DMS79 (cell line): ENCODE measurements at places on chromosomes 2 and 18.

DNA sequence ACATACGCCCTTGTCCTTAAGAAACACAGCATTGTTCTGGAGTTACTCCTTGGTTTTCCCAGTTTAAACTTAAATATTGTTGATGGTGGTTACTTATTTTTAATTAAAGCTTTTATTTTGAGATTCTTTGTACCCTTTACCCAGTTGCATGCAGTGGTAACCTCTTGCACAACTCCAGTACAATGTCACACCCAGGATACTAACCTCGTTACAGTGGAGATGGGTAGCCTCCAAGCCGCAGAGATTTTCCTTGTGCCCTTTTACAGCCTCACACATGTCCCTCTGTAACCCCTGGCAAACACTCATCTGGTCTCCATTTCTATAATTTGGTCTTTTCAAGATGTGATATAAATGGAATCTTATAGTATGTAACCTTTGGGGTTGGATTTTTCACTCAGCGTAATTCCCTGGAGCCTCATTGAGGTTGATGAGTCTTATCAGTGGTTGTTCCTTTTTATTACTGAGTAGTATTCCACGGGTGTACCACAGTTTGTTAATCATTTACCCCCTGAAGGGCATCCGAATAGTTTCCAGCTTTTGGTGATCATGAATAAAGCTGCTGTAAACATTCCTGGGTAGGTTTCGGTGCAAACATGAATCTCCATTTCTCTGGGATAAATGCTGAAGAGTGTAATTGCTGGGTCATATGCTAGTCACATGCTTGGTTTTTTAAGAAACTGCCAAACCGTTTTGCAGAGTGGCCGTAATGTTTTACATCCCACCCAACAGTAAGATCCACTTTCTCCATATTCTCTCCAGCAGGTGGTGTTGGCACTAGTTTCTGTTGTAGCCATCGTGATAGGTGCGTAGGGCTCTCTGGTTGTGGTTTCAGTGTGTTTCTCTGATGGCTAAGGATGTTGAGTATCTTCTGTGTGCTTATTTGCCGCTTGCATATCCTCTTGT, 68.6 kb downstream of the DGKD start:
- DNase-seq: no peak

- no peak for DNase-seq
Measured at GRCh38 chr18:72114801-72115594, 429.1 kb downstream of the CBLN2 start.

DNA sequence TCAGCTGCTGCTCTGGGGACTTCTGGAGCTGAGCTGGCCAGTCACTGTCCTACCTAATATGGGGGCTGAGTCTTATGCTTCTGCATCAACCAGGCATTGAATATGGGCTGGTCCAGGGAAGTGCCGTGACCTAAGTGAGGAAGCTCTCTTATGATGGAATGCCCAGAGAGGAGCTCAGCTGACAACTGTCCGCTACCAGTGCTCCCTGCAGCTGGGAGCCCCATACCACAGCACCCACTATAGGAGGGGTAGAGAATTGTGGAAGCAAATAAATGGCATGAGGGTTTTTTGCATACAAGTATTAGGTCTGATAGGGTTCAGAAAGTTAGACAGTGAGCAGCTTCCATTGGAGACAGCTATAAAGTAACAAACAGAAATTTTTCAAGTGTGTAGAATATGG, 4.5 kb downstream of the TIMM21 start:
- DNase-seq: no peak

- no peak for DNase-seq
Measured at GRCh38 chr2:56231361-56231760, 47.6 kb downstream of the CCDC85A start.

DNA sequence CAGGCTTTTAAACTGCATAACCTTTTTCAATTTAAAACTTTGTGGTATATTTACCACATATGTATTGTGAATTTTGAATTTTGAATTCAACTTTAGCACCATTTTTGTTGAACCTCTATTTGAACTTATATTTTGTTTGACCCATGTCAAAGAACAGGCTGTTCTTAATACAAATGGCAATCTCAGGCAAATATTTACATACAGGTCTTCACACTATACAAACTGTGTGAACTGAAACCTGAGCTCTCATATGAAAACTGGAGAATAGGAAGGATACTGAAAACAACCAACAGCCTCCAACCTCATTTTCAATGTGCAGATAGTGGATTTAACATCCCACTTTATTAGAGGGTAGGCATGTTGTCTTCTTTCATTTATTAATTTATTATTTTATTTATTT, 491.8 kb downstream of the KCNJ3 start:
- DNase-seq: no peak

DNA sequence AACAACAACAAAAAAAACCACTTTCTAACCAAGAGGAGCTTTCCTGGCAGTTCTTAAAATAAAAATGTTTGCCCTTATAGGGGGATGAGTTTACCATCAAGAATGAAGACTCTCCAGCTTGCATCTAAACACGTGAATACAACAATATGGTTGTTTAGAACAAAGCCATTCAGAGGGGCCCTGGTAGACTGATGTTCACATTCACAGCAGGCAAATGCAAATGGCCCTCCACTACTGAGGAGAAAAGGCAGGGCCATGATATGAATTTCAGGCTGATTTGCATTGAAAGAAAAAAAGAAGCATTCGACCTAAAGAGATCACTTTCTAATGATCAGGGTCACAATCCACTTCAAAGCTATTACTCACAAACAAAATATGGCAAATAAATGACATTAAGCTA, 65.3 kb upstream of the OTOS start:
- DNase-seq: no peak

DNA sequence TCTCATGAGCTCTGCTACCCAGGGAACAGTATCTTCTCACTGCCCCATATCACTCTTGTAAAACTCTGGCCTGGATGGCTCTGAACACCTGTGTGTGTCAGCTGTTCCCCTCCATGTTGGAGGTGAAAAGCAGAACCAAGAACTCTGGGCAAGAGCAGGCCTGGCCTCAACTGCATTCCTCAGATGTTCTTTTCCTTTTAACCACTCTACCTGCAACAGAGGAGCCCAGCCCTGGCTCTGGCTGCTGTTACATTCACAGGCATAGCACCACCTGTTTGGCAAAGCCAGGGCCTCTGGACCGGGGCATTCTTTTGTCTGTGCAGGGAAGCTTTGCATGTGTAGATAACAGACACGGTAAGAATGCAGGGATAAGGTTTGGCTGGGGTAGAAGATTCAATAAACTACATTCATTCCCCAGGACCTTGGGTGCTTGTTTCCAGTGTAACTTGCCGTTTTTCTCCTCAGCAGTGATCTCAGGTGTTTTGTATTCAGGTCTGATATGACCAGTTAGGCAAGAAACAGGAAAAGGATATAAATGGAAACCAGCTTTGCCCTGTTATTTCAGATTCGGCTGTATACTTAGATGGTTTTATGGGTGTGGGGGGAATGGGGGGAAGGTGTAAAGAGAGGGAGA, 95.1 kb downstream of the SPTBN1 start:
- DNase-seq: no peak

DNA sequence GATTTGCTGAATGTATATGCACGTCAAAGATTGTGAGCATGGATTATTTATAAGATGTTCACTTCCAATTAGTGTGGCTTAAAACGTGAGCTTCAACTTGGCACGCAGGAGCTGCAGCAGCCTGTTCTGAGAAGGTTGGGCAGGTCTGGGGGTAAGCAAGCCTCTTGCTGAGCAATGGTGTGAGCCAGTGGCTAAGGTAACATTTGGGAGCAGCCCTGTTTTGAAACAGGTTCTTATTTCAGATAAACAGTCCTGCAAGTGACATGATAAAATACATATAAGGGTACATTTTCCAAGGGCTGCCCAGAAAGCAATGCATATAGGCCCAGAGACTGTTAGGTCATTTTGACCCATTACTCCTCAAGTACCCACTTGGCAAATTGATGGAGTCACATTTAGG, 415.3 kb downstream of the ZNF521 start:
- no peak for DNase-seq

DNA sequence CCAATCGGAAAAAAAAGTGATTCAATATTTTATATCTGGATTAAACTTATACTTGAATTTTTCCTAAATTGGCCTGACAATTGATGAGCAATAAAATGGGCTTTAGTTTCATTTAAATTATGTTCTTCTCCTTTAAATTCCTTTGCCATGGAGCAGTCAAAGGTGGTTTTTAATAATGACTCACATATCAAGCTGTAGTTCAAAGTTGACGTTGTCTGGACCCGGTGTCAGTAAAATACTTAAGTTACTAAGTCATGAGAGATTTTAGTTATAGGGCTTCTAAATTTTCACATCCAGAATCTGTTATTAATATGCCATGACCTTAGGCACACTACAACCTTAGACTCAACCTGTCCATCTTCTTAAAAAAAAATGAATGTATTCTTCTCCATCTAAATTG, 62.5 kb downstream of the CDH2 start:
- DNase-seq: no peak

DNA sequence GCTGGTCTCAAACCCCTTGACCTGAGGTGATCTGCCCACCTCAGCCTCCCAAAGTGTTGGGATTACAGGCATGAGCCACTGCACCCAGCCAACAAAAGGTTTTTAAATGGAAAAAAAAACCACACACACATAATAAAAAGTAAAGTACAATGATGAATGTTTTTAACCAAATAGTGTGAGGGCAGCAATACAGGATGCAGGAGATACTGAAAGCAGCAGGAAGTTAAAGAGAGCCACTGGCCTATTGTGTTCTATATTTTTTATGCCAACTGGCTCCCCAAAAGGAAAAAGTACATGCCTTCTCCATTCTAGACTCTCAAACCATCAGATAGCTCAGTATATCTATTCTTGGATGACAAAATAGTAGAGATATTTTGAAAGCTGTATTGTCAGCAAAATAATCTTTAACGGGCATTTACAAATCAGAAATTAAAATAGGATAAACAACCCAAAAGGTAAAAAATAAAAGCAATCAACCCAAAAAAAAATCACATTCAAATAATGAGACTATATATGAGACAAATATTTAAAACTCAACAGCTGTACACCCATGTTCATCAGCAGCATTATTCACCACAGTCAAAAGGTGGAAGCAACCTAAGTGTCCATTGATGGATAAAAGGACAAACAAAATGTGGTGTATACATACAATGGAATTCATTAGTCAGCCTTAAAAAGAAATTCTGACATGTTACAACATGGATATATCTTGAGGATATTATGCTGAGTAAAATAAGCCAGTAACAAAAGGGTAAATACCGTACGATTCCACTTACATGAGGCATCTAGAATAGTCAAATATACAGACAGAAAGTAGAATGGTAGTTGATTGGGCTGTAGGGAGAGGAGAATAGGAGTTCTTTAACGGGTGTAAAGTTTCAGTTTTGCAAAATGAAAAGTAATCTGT, 26.2 kb downstream of the GPATCH11 start:
- no peak for DNase-seq

GRCh38 chr2:238305092-238305862, 15.0 kb upstream of the TRAF3IP1 start:
- DNase-seq: no peak

DNA sequence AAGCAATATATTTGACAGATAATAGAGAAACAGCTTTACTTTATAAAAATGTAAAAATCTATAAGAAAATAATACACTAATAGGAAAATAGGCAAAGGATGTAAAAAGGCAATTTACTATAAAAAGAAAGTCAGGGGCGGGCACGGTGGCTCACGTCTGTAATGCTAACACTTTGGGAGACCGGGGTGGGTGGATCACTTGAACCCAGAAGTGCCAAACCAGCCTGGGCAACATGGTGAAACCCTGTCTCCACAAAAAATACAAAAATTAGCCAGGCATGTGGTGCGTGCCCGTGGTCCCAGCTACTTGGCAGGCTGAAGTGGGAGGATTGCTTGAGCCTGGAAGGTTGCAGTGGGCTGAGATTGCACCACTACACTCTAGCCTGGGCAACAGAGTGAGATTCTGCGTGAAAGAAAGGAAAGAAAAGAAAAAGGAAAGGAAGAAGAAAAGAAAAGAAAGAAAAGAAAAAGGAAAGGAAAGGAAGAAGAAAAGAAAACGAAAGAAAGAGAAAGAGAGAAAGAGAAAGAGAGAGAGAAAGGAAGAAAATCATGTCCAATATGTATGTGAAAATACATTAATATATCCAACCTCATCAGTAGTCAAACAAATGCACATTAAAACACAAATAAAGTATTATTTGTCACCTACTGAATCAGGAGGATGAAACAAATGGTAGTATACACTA, 65.1 kb downstream of the ADD2 start:
- DNase-seq: no peak

GRCh38 chr18:51522338-51522737, 324.9 kb upstream of the MEX3C start:
- DNase-seq: no peak

DNA sequence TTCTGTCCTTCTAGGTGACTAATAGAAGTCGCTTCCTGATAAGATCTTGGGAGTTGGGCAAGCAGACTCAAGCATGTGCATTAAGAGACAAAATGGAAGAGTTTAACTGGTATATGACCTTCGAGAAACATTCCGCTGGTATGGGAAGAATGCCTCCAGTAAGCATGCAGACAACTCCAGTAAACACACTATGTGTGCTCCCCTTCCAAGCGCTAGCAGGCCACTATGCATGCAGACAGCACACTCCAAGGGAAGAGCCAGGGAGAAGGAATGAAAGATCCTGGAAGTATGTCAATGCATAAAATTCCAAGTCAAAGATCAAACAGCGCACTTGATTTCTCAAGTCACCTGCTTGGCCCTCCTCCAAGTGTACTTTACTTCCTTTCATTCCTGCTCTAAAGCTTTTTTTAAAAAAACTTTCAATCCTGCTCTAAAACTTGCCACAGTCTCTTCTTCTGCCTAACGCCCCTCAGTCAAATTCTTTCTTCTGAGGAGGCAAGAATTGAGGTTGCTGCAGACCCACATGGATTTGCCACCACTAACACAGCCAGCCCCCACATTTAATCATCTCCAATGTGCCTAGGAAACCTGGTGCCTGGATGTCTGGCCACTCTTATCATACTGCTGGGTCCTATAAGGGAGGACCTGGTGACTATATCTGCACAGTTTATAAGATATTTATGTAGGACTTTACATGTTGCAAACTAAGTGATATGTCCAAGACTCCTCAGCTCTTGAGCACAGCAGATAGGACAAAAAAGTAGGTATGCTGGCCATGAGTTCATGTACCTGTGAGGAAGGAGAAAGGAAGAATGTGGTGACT, 239.8 kb downstream of the PDE11A start:
- no peak for DNase-seq

DNA sequence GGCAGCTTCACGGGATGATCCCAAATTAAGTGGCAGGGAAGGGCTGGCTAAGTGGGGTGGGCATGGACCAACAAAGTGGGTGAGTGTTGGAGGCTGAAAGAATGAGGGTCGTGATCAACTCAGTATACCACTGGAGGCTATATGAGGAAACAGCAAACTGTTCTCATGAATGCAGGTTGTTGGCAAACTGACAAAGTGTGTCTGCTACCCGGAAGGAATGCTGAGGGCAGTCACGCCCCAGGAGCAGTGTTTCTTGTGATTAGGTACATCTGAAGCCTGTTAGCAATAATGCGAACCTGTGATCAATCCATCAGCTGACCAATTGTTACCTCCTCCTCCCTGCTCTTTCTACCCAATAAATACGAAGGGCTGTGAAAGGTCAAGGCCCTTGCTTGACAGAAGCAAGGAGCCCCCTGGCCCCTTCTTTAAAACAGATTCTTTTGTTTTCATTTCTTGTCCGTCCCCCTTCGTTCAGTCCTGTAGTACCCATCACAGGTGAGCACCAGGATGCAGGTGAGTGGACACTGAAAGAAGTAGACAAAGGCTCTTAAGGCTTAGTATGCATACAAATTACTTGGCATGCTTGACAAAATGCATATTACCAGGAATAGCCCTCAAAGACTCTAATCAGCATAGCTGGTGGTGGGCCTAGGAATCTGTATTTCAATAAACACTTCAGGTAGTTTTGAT, 67.9 kb downstream of the LOXHD1 start:
- no peak for DNase-seq
